ENCODE measurements at places on chromosomes 12 and 14.

- DNase-seq = no peak
Measured at GRCh38 chr14:100889641-100890040, 13.9 kb downstream of the RTL1 start.

DNA sequence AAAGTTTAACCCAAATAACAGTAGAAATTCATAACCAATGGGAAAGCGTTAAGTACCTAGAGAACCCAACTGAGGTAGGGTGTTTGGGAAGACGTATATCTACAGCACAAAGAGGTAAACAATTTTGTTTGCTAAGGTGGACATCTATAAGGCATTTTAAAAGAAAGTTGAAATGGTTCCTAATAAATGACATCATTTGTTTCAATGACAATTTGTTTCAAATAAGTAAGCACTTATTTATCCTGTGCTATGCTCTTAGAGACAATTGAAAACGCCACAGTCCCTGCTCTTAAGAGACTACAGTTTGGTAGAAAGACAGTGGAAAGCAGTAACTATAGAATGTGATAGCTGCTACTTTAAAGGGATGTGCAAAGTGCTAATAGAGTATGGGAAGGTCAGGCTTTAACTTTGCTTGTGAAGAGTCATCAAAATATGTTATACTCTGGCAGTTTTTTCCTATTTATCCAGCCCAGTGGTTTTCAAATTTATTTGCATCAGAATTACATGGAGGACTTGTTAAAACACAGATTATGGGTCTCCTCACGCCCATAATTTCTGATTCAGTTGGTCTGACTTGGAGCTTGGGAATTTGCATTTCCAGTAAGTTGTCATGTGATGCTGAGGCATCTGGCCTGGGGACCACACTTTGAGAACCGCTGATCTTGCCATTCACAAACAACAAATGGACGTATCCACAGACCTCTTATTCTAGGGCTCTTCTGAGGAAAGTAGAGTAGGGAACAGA lies 19.6 kb upstream of the SMCO2 start:
- DNase-seq = no peak

GRCh38 chr14:80585506-80585835 lies 356.1 kb downstream of the CEP128 start:
- no peak for DNase-seq

- DNase-seq = no peak
Measured at GRCh38 chr12:24198936-24199671, 249.6 kb upstream of the SOX5 start.

DNA sequence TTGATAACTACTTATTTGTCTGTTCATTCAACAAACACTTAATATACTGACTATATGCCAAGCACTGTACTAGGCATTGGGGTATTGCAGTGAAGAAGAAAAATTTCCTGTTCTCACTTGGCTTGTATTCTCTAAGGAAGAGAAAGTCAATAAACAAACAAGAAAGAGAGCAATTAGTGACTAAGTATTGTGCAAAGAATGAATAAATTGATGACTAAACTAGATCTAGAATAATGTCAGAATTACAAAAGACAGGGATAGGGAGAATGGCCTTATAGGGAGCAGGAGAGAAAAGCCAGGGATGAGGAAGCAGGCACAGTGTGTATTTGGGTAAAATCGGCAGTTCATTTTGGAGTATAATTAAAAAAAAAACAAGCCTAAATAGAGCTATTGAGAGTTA lies 4.2 kb upstream of the LIN7A start:
- DNase-seq = no peak

- DNase-seq = no peak
Measured at GRCh38 chr12:78835493-78835892, 29.1 kb upstream of the SYT1 start.

- no peak for DNase-seq
Measured at GRCh38 chr14:89146274-89146673, 270.8 kb downstream of the FOXN3 start.

Measured in bone marrow (tissue), 2 donors.